NCI-H510A (cell line): ENCODE measurements at places on chromosomes 6 and 20.

- no peak for DNase-seq
Measured at GRCh38 chr6:141140905-141141304, 991.8 kb upstream of the GJE1 start.

GRCh38 chr20:46970937-46971630 is 76.4 kb downstream of the EYA2 start:
- DNase-seq, result peak; percentile 56

DNA sequence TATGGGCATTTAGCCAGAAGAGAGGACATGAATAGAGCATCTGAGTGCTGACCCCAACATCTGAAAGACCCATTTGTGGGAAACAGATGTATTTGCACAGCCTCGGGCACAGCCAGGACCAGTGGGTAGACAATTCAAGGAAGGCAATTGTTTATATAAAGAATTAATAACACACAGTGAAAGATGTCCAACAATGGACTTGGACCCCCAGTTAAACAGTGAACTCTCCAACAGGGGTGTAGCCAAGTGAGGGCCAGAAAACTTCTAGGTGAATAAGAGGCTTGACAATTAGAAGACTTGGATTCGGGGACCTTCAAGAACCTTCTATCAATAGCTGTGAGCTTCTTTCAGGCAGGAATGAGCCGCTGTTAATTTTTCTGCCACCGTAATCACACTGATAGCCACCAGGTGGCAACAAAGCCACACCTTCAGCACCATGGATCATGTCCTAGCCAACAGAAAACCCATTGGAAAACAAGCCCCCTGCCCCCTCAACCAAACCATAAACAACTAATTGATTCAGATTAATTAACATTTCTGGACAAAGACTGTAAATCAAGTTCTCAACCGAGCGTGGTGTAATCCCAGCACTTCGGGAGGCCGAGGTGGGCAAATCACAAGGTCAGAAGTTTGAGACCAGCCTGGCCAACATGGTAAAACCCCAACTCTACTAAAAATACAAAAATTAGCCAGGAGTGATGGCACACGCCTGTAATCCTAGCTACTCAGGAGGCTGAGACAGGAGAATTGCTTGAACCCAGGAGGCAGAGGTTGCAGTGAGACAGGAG is 8.8 kb upstream of the SRSF6 start:
- DNase-seq, result no peak

- DNase-seq, result no peak
Measured at GRCh38 chr20:31841928-31842327, 3.5 kb downstream of the FOXS1 start.

DNA sequence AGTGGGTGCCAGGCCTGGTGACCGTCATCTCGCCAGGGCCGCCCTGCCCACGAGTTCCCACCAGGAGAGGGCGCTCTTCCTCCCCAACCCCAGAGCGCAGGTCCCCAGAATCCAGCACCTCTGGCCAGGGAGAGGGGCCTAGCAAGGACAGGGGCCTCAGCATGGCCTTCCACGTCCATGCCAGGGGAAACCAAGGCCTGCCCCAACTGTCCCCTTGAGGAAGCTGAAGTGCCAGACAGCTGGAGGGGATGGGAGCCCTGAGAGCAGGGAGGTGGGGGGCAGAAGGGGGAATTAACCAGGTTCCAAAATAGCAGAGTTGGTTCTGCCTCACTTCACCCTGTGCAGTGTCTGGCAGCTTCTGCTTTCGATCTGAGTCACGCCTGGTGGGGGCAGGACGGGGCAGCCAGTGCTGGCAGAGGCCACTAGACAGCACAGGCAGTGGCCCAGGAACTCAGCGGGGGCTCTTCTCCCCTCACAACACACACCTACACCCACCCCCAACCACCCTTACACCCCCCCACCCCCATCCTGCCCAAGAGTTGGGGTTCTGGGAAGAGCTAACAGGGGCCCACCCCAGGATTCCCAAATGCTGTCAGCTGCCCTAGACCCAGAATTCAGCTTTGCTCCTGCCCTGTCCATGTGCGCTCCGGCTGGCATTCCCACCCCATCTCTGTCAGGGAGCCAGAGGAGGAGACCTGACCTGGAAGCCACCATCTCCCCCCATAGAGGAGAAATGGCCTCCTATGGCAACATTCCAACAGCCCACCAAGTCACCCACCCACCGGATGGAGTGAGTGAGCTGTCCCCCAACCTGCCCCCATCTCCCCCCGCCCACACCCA is 29.2 kb downstream of the TFEB start:
- DNase-seq, result no peak

DNA sequence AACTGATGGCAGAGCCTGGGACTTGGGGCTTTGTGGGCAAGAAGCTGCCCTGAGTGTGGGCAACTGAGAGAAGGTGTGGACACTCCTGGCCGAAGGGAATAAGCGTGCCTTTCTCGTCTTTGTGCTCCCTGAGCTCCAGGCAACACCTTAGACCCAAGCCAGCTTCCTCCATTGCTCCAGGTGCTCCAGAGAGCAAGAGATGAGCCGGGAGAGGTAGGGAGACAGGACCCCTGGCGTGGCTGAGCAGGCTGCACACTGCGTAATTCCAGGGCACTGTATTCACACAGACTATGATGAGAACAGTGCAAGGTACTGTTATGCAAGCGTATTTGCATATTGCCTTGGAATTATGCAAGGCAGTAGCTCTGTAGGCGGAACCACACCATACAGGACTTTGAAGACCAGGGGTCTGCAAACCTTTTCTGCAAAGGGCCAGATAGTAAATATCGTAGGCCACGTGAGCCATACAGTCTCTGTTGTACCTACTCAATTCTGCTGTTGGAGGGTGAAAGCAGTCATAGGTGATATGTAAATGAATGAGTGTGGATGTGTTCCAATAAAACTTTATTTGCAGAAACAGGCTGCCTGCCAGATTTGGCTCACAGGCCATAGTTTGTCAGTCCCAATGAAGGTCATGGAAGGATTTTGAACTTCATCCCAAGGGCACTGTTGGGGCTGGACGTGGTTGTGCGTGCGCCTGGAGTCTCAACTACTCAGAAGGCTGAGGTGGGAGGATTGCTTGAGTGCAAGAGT is 42.1 kb upstream of the FAM83D start:
- no peak for DNase-seq

GRCh38 chr6:2193931-2194330 is 51.5 kb downstream of the GMDS start:
- DNase-seq, result no peak

DNA sequence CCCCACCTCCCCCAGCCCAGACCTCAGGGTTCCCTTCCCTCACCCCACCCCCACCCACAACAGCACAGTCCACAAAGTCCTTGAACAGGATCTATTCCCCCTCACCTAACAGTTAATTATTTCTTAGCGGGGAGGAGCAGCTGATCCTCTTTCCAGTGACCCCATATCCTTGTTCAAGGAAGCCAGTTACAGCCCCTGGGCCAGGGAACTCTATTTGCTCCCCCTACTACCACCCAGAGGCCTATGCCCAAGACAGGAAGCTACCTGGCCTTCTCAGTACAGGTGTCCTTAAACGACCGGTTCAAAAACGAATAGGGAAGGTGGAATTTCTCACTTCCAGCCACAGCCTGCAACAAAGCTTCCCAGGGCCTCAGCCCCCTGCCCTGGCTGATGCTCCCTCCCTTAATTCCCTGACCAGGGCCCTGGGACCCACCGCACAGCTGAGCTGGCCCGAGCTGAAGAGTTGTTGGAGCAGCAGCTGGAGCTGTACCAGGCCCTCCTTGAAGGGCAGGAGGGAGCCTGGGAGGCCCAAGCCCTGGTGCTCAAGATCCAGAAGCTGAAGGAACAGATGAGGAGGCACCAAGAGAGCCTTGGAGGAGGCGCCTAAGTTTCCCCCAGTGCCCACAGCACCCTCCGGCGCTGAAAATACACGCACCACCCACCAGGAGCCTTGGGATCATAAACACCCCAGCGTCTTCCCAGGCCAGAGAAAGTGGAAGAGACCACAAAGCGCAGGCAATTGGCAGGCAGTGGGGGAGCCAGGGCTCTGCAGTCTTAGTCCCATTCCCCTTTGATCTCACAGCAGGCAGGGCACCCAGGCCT is 778 bp downstream of the MCCD1 start:
- DNase-seq, result no peak

DNA sequence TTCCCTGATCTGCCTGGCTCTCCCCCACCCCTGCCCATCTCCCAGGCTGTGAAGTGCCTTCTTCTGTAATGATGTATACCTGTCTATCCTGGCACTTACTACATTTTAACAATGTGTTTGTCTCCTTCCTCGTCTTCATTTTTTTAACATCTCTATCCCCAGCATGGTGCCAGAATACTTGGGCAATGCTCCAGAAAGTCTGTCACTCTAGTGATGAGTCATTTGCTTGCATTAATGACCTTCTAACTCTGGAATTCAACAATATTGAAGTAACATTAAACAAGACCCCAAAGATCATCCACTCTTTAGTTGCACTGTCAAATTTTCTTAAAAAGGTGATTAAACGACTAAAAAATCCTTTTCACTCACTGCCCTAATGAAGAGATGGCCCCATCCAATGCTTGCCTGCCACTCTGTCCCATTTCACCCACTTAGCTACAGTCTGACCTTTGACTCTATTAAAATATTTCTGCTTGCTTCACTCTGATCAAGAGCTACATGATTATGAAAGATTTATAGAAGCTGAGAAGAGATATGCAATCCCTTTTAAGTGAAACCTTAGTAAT is 7.7 kb upstream of the KLHL31 start:
- DNase-seq, result no peak

- no peak for DNase-seq
Measured at GRCh38 chr6:1226277-1227099, 85.4 kb upstream of the FOXQ1 start.

GRCh38 chr20:22341508-22341907 is 242.9 kb downstream of the FOXA2 start:
- DNase-seq, result peak; percentile 9

- no peak for DNase-seq
Measured at GRCh38 chr6:141467881-141468280, 664.8 kb upstream of the GJE1 start.

GRCh38 chr6:40253420-40253819 is 319.2 kb upstream of the MOCS1 start:
- no peak for DNase-seq

- DNase-seq, result no peak
Measured at GRCh38 chr6:55082021-55082420, 92.3 kb upstream of the HCRTR2 start.

DNA sequence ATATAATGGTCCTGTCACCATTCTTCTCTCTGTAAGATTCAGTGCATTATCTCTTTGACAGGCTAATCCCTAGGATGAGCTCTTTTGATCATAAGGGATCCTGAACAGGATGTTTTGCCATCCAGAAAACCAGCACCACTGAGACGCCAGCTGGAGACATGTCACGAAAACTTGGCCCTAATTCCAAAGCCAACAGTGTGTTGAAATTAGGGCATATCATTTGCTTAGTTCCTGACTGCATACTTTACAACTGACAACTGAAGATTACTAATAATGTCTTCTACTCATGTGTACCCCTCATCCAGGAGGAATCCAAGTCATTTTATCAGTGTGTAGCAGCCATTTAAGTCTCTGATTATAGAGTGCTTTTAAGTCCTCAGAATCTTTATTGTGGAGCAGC is 243.6 kb downstream of the KCNQ5 start:
- no peak for DNase-seq

DNA sequence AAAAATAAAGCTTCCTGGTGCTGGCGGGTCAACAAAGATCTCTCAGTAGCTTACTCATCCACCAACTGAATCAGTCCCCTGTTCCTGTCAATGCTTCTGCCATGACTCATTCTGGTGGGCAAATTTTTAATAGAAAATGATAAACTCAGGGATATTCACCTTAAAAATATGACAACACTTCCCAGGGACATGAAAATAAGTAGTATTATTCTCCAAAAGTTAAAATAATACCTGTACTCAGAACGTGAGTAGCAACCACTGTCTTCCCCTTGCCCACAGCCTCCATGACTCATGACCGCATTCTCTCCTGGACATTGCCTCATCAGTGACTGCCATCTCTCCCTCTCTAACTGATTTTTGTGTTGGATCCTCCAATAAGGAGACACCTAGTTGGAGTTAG is 552.3 kb downstream of the KIF16B start:
- no peak for DNase-seq

GRCh38 chr6:159127701-159128100 is 41.5 kb upstream of the FNDC1 start:
- no peak for DNase-seq

DNA sequence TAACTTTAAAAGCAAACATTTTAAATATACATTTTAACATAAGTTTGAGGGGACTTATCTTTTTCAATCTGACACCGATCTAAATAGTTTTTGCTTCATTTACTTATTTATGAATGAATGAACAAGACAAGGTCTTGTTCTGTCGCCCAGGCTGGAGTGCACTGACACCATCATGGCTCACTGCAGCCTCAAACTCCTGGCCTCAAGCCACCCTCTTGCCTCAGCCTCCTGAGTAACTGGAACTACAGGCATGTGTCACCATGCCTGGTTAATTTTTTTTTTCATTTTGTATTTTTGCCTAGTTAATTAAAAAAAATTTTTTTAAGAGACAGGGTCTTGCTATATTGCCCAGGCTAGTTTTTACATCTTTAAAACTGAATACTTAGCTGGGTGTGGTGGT is 25.4 kb downstream of the FBXO9 start:
- no peak for DNase-seq

DNA sequence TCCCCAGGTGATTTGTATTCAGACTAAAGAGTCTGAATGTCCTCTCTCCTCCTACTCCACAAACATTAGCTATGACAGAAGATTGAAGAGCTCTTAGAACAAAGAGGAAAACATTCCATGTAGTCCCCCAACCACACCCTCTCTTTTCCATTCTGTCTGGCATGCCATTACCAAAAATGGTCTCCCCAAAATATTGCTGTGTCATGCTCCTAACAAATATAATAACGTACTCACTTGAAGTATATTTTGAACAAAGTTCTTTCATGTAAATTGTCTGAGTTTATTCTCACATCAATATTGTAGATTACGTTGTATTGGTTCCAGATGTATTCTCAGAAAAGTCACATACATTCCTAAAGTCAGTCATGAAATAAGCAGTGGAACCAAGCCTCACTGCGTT is 467.3 kb upstream of the IRAK1BP1 start:
- DNase-seq, result no peak

GRCh38 chr6:3847521-3847920 is 1.7 kb upstream of the FAM50B start:
- no peak for DNase-seq

- no peak for DNase-seq
Measured at GRCh38 chr20:25066386-25066785, 8.4 kb upstream of the ACSS1 start.

- no peak for DNase-seq
Measured at GRCh38 chr6:111550953-111551352, 54.7 kb downstream of the TRAF3IP2 start.
